Hematopoietic multipotent progenitor cell treated with erythropoietin and hydrocortisone succinate and interleukin-3 and kit ligand, for 8 days (in vitro differentiated cells): ENCODE measurements at places on chromosomes 7 and 10.

GRCh38 chr10:94293354-94293753 is 69.4 kb downstream of the NOC3L start:
- DNase-seq = no peak

DNA sequence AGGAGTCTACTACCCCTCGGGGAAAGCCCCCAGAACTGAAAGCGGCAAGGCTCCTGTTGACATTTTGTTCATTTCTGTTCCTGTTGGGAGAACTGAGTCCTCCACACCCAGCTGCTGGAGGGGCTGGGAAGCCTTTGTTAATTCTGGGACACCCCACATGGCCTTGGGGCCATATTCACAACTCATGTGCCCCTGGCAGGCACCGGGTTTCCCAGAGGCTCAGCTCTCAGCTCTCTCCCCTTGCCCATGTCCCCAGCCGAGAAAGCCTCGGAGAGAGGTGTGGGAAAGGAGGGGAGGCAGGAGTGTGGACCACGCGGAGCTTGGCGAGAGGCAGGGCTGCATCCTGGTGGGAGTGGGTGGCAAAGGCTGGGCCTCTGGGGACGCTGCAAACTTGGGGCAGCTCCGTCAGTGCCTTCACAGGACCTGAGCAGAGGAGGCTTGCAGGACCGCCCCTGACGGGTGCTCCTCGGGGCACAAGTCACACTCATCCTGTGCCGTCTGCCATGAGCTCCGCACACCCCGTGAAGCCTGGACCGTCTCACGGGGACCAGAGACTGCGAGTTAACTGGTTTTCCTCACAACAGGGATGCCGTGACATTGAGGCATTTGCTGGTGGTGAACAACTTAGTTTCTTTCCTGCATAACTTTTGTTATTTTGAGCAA is 140.9 kb downstream of the DNAJB6 start:
- no peak for DNase-seq

- DNase-seq = no peak
Observed at GRCh38 chr7:46747869-46748576, 827.0 kb upstream of the IGFBP3 start.

- no peak for DNase-seq
Observed at GRCh38 chr7:75818472-75818871, 4.9 kb upstream of the CCL24 start.

GRCh38 chr10:102231357-102232318 is 5.5 kb downstream of the ELOVL3 start:
- DNase-seq = peak; percentile 71

DNA sequence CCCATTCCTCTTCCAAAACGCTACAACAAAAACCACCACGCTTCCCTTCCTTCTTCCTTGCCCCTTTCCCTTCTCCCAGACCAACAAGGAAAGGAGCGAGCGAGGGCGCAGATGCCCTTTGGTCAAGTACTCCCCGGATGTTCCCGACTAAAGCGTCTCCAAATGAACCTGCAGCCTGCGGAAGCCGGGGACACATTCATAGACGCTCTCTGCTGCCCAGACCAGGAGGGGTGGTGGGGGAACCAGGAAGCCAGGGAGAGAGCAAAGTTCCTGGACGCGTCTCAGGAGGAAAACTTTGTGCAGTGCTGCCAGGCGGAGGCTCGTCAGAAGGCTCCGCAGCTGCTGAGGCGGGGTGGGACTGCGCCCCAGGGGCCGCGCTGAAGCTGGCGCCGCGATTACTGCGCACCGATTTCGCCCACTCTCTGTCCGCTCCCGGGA is 754 bp downstream of the SEMA3D start:
- DNase-seq = no peak
